ENCODE measurements at places on chromosomes 13 and 19. TPM values are rescaled to one million over a fixed set of nuclear protein-coding genes. Genes with fewer than 3 reads are reported as not detected.

Gene LILRB2
- total RNA-seq: 5.3 TPM

Gene CCDC70
- total RNA-seq: not detected

Gene LIN7B
- total RNA-seq: 14.6 TPM

Gene ZNF665
- total RNA-seq: 2.2 TPM

Gene ZNF649
- total RNA-seq: 8.2 TPM

Gene C13orf42
- not detected for total RNA-seq

Gene ZNF99
- total RNA-seq: not detected

Gene DMWD
- 29.1 TPM for total RNA-seq

Gene CEACAM8
- 0.85 TPM for total RNA-seq

Gene ZBTB32
- 0.32 TPM for total RNA-seq

Gene ATP4B
- total RNA-seq: not detected

Gene LHB
- total RNA-seq: not detected

Gene NXNL1
- total RNA-seq: not detected

Gene AZU1
- not detected for total RNA-seq

Gene COL4A2
- total RNA-seq: 61.1 TPM

Gene C5AR2
- total RNA-seq: 0.74 TPM

Gene KLK6
- not detected for total RNA-seq

Gene ZNF700
- total RNA-seq: 13.4 TPM

Gene PLIN4
- total RNA-seq: 6.3 TPM

Gene ZNF541
- 0.10 TPM for total RNA-seq

All from colonic mucosa (tissue), 4 donors.